DMS 273 treated with DMSO at 0.1 percent for 48 hours (cell line): ENCODE measurements at places on chromosomes 12 and 14.
A peak's percentile ranks its signal among the peaks of the same experiment; 100 is the strongest.

DNA sequence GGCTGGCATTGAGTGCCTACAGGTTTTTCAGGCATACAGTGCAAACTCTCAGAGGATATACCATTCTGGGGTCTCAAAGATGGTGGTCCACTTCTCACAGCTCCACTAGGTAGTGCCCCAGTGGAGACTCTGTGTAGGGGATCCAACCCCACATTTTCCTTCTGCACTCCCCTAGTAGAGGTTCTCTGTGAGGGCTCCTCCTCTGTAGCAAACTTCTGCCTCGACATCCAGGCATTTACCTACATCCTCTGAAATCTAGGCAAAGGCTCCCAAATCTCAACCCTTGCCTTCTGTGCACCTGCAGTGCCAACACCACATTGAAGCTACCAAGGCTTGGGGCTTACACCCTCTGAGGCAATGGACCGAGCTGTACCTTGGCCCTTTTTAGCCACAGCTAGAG, 179.2 kb downstream of the CCDC91 start:
- no peak for DNase-seq

DNA sequence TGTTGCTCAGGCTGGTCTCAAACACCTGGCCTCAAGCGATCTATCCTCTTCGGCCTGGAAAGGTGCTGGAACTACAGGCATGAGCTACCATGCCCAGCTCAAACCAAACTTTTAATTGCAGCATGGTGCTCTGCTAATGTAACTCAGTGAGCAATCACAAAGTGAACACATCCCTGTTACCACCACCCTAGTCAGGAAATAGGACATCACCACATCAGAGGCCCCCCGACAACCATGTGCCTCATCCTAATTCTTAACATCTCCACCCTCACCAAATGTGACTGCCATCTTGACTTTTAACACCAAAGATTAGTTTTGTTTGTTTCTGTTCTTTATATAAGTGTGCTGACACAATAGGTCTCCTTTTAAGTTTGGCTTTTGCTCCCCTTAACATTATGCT, 22.8 kb upstream of the SDR39U1 start:
- DNase-seq: no peak

DNA sequence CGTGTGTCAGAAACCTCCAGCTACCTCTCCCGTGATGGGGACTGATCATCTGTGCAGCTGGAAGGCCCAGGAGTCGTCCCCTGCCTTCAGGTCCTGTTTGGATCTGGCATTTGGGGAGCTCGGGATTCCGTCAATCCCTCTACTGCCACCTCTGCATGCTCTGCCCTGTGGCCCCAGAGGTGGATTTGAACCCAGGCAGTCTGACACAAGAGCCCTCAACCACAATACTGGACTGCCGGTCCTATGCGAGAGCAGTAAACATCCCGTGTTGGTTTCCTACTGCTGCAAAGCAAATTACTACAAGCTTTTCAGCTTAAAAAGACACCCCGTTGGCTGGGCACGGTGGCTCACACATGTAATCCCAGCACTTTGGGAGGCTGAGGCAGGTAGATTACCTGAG, 121.9 kb upstream of the FKBP4 start:
- no peak for DNase-seq

DNA sequence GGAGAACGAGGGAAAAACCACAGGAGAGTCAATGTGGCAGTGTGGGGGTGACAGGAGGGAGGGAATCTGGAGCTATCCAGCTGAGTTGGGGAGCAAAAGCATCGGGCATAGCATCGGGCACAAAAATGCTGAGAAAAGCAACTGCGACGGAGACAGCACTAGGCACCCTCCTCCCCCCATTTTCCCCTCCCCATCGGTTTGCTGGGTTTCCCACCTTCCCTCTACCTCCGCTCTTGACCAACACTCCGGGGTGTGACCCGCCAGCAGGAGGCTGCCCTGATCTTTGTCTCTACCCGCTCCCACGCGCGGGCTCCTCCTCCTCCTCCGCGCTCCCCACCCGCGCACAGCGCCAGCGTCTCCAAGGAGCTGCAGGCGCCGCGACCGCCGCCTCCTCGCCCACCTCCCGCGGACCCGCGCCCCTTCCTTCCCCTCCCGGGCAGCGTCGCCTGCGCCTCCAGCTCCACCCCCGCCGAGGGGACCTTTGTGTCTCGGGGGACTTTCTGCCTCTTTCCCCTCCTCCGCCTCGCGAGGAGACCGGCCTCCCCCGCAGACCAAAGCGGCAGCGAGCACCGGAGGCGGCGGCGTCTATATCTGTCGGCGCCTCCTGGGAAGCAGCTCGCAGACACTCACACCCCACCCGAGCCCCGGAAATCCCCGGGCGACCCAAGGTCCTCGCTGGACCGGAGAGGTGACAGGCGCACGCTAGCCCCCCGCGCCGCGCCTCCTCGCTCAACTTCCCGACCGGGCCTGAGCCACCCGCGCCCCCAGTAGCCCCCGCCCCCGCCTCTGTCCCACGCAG, 920 bp downstream of the CDK17 start:
- DNase-seq: peak; percentile 10

DNA sequence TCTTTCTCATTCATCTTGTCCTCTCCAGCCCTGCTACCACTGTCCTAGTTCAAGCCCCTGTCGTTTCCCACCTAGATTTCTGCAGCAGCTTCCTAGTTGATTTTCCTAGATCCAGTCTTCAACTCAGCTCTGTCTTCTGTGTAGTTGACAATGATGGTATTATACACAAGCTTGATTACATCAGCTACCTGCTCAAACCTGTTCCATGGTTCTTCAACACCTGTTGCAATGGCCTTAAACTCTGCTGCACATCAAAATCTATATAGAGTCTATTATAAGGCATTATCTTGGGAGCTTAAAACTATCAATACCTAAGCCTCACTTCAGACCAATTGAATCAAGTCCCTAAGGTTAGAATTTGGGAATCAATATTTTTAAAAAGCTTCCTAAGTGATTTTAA, 71.7 kb upstream of the PELI2 start:
- DNase-seq: no peak

DNA sequence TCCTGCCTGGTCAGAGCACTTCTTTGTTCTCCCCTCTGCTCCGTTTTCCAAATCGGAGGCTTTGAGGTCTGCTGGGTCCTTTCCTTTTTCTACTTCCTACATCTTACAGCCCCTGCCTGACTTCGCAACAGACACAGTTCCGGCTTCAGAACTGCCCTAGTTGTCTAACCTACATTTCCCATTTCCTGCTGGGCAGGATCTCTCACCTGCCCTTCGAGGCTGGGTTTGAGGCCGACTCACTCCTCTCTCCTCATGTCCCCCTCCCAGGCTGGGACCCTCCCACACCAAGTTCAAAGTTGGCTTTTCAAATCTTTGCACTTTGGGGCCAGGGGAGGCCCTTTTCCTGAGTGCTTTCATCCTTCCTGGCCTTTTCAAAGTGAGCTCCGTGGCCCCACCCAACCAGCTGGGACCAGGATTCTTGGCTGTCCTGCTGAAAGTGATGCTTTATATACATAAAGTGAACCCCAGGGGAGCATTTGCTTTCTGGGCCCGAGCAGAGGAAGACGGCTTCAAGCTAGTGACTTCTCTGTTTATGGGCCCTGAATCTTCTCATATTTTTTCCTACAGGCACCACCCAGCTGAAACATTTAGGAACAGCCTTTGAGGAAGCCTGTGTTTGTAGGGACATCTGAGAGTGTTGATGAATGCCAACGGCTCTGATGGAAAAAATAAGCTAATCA, 281.0 kb upstream of the CRY1 start:
- no peak for DNase-seq

DNA sequence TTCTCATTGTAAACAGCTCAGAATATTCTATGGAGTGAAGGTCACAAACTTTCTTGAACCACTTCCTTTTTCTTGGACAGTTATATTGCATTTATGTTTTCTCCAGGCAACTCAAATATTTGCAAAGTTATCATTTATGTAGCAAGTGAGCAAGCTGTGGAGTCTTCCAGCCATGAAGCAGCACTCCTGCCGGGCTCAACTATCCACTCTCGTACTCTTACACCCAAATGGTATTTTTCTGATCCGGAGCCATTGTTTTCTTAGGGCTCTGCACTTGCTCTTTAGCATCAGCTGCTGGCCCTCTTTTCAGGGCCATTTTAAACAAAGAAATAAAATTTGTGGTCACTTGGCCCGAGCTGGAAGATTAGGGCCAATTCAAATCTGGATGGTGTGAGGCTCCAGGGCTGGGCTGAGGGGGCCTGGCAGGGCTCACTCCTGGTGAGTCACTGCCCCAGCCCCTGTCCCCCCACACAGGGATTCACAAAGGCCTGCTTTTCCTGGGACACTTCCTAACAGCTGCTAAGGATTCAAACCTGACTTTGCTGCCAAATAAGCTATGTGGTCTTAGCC, 19.7 kb downstream of the SYNE3 start:
- DNase-seq: no peak

DNA sequence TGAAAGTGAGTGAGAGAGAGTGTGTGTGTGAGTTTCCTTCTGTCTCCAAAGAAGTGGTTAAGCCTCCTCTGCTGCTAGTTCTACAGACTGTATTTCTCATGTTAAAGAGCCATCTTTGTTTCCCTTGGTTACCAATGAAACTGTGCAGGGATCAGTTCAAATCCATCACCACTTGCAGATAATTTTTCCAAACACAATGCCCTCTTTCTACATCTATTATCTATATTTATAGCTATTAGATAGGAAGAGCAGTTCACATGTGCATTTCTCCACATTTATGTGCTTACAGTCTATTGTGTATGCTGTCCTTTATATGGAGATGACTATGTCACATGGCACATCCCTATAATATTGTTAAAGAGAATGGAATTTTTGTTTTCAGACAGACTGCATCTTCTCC, 2.2 kb upstream of the DAAM1 start:
- DNase-seq: no peak

GRCh38 chr12:76674669-76675315, 89.1 kb upstream of the ZDHHC17 start:
- no peak for DNase-seq

GRCh38 chr12:848173-848865, 95.9 kb downstream of the WNK1 start:
- no peak for DNase-seq

GRCh38 chr14:21109377-21110138, 8.7 kb downstream of the TMEM253 start:
- peak; percentile 12 for DNase-seq

DNA sequence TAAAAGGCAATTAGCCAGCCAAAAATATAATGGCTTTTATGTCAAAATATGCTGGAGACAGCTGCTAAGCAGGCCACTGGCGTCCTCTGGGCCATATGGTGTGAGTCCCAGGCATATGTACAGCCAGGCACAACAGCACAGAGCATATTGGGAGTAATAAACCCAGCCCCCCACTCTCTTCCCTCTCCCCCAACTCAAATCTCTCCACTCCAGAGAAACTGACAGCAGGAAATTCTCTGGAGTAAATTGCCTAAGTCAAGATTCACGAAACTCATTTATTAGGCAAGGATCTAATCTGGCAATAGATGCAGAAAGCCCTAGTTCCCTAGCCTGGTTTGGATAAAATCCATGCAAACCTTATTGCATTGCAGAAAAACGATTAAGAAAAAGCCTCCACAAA, 147.9 kb upstream of the SEL1L start:
- peak; percentile 96 for DNase-seq

- no peak for DNase-seq
These were observed 109.5 kb downstream of the LGMN start for GRCh38 chr14:92638904-92639303.

- DNase-seq: no peak
These were observed 25.6 kb upstream of the GPATCH2L start for GRCh38 chr14:76126076-76126475.

DNA sequence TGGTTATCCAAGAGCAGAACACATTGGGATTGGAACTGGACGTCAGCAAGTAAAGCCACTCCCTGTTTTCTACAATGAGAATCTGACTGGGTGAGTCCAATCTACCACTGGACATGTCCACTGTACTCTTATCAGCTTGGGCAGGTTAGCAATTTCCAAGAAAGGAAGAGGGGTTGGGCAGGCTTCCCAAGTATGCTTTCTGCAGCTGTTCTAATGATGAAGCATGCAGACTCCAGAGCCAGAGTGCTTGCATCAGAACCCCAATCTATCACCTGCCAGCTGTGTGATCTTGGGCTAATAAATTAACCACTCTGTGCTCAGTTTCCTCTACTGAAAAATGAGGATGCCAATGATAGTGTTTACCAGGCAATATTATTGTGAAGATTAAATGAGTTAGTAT, 92.0 kb downstream of the EMP1 start:
- DNase-seq: no peak
